ENCODE measurements at places on chromosomes 4 and X. TPM values are rescaled to one million over a fixed set of nuclear protein-coding genes. Genes with fewer than 3 reads are reported as not detected.

The TRPC5OS gene
- not detected for total RNA-seq

The SLC4A4 gene
- total RNA-seq, result 23.3 TPM

The MAGEA11 gene
- not detected for total RNA-seq

The EIF4E gene
- 67.5 TPM for total RNA-seq

The ARAP2 gene
- 5.6 TPM for total RNA-seq

The SMIM10 gene
- total RNA-seq, result 5.7 TPM

The RHOXF2B gene
- not detected for total RNA-seq

The CCNB3 gene
- total RNA-seq, result 0.06 TPM

The IQCM gene
- not detected for total RNA-seq

The KLF3 gene
- total RNA-seq, result 24.6 TPM

The GLOD5 gene
- total RNA-seq, result not detected

The MND1 gene
- not detected for total RNA-seq

The SMIM20 gene
- 35.5 TPM for total RNA-seq

The STOX2 gene
- 17.5 TPM for total RNA-seq

The GAGE13 gene
- total RNA-seq, result not detected

The TMPRSS11B gene
- not detected for total RNA-seq

The ZMAT1 gene
- total RNA-seq, result 6.2 TPM

The CSAG3 gene
- total RNA-seq, result not detected

The GAGE12J gene
- total RNA-seq, result not detected

The FGFR3 gene
- 17.5 TPM for total RNA-seq
